ENCODE measurements at places on chromosomes 13 and 19.
A peak's percentile ranks its signal among the peaks of the same experiment; 100 is the strongest.

- DNase-seq, result no peak
Observed at GRCh38 chr13:95260031-95260525, 41.2 kb downstream of the ABCC4 start.

GRCh38 chr13:79406597-79406908 lies 498 bp upstream of the RBM26 start:
- no peak for DNase-seq

DNA sequence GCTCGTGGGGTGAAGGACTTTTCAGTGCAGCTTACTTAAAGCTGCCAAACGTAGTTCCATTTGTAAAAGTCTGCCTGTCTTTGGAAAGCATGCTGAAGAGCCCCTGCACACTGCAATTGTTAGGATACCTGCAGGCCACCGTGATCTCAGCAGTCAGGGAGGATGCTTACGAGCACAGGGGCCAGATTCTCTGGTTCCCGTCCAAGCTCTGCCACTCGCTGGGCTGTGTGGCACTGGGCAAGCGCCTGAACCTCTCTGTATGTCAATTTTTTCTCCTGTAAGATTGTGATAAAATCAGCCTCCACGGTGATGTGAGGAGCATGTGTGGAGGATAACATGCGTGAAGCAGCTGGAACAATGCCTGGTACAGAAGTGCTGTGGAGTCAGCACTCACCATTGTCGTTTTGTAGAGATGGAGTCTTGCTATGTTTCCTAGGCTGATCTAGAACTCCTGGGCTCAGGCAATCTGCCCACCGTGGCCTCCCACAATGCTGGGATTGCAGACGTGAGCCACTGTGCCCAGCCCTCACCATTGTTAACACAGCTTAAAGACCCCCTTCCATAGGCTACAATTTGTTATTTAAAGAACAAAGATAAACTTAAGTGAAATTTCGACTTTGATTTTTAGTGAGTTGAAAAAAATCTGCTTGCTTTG lies 3.5 kb downstream of the ADPRHL1 start:
- DNase-seq, result no peak

DNA sequence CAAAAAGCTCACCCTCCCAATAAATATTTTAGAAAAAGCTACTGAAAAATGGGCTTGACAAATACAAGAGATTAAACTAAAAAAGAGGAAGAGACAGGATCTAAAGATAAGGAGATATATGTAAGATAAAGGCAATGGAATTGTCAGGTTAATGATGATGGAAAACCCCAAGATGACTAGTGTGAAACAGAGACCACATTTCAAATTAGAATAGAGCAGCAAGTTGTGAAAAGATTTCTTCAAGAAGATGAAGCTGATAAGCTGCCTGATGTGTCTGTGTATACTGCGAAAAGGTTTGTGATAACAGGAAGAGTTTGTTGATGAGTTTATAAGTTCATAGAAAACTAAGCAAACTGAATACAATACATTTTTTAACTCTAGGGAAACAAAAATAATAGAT lies 840.1 kb upstream of the SLITRK5 start:
- peak; percentile 5 for DNase-seq

DNA sequence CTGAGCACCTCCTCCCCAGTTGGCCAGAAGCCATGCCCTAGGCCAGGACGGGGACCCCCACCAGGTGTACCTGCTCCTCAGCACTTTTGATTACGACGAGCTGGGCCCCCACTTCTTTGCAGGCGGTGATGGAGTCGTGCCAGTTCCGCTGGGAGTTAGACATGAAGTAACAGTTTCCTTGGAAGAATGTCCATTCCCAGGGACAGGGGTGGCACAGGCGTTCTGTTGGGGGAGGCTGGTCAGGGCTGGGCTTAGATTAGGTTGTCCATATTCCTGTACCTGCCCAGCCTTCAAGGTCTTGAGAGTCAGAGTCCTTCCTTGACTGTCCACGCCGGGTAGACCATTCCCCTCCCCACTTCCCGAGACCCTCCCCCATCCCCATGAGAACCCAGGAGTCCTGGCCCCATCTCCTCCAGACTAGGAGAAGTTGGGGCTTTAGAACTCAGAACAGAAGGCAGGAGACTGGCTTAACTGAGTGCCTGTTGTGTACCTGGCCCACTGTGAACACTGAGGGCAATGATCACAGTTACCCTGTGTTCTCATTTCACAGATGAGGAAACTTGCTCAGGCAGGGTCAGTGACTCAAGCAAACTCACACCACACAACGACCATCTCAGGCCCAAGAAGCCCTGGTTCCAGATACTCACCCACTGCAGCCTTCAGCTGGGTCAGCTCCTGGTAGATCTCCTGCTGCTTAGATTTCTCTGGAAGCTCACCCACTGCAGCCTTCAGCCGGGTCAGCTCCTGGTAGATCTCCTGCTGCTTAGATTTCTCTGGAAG lies 2.3 kb downstream of the CD209 start:
- DNase-seq, result no peak

GRCh38 chr19:47390533-47391488 lies 28.5 kb downstream of the MEIS3 start:
- DNase-seq, result no peak

- no peak for DNase-seq
Observed at GRCh38 chr19:53844849-53845246, 20.7 kb upstream of the NLRP12 start.

- no peak for DNase-seq
Observed at GRCh38 chr19:18191640-18192062, 1.4 kb upstream of the MPV17L2 start.

DNA sequence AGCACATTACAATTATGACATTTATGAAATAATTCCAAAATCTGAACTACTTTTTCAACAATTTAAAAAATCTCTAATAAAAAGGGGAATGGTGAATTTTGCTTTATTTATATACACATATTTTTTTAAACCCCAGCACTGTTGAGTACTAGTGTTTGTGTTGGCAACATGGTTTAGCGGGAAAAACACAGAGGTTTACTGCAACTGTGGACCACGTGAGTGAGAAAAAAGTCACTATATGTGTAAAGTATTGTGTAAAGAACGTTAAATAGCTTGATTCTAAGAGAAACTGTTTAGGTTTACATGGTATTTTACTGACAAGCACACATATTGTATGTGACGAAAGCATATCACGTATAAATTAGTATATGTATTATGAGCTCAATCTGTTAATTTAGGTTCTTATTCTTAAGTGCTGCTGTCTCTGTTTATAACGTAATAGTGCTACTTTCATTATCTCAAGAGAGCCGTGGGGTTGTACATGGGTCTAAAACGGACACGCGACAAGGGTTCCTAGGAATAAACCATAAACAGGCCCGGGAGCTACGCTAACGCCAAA lies 617 bp downstream of the SKA3 start:
- peak; percentile 64 for DNase-seq

DNA sequence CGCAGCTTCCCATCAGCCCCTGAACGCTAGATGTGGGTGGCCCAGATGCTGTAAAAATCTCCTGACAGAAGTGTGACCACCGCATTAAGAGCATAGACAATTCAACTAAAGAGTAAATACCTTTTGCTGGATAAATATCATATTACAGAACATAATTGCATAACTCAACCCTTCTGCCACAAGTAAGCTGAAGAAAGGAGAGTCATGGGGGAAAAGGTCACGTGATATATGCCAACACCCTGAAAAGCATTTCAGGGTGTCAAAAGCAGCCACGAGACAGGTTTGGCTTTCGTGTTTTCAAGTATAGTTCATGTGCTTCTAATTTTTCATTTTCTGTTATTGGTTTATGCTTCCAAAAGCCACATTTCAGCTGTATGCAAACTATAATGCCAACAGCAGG lies 71.3 kb downstream of the LHFPL6 start:
- no peak for DNase-seq

GRCh38 chr19:38003438-38004185 lies 96.6 kb downstream of the SIPA1L3 start:
- peak; percentile 61 for DNase-seq

DNA sequence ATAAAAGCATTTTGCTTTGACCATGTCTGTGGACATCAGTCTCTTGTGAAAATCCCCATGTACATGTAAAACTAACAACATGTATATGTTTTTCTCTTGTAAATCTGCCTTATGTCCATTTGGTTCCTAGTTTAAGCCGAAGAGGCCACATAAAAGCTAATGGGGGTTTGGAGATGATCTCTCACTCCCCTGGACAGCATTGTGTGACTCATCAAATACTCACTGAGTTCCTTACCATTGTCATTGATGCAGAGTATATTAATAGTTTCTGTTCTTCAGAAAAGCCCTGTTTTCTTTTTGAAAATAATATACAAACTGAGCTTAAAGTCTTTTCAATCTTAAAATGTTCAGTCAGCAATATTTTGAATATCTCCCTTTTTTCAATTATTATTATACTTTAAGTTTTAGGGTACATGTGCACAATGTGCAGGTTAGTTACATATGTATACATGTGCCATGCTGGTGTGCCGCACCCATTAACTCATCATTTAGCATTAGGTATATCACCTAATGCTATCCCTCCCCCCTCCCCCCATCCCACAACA lies 536.7 kb upstream of the HTR2A start:
- DNase-seq, result no peak

- no peak for DNase-seq
Observed at GRCh38 chr13:74132152-74132775, 1.9 kb downstream of the KLF12 start.

DNA sequence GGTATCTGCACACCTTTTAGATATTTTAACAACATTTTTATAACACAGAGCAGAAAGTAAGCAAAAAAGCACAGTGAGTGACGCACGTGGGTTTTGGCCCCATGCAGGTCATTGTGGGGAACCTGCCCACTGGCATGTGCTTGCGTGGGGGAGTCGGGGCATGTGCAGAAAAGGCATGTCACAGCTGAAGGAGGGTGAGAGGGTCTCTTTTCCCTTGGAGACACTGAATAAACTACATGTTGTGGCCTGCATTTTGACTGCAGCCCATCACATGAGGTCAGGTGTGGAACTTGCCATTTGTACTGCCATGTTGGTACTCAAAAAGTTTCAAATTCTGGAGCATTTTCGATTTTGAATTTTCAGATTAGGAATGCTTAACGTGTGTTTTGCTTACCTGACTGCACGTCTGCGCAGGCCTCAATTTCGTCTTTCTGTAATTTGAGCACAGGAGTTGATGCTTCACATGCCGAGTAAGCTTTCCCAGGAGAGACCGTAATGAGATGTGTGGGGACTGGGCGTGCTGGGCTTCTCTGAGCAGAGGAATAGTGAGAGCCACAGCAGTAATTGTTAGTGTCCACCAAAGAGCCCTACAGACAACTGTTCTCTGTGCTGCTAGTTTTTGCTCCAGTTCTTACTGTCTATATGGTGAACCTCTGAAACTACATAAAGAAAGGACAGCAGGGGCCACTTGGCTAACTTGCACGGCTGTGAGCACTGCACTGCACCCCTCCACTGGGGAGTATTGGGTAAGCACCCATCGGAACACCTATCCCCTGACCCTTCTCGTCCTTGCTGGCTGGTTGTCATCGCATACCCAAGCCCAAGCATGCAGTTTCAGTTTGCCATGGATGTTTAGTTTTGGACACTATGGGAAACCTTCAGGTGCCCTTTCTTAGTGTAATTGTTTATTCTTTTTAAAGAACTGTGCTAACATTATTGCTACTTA lies 72.9 kb upstream of the GPR183 start:
- no peak for DNase-seq

GRCh38 chr13:107778094-107778493 lies 437.2 kb downstream of the LIG4 start:
- no peak for DNase-seq

- DNase-seq, result no peak
Observed at GRCh38 chr13:52737965-52738364, 1.7 kb downstream of the CNMD start.

DNA sequence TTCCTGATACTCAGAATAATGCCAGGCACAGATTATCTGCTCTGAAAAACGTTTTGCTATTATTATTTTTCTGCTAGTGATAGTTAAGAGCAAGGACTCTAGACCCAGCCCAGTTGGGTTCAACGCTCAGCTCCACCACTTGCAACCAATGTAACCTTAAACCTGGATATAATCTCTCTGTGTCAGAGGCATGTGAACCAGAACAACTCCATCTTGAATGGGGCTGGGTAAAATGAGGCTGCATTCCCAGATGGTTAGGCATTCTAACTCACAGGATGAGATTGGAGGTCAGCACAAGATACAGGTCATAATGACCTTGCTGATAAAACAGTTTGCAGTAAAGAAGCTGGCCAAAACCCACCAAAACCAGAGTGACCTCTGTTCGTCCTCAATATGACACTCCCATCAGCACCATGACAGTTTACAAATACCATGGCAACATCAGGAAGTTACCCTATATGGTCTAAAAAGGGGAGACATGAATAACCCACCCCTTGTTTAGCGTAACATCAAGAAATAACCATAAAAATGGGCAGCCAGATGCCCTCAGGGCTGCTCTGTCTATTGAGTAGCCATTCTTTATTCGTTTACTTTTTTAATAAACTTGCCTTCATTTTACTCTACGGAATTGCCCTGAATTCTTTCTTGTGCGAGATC lies 13.6 kb downstream of the FAM187B start:
- DNase-seq, result no peak

DNA sequence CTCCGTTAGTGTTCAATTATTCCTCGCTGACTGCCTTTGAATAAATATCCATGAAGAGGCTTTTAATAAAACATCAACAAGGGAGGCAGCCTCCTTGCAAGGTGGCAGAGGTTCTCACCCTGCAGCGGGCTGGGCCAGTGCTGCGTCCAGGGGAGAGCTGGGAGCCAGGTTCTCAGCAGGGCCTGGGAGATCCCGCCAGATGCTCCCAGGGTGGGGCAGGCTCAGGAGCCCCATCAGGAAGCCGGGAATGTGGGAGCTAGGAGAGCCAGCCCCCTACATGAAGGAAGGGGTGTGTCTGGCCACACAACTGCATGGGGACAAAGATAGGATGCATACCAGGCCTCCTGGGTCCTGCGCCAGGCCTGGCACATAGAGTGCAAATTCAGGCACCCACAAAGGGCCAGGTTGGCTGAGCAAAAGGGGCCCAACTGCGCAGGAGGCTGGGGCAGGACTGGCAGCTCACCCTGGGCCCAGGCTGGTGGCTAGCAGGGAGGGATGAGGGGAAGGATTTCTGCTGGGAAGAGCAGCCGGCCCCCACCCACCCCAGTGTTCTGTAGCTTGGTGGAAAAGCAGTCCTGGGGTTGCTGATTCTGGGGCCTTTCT lies 22.8 kb downstream of the VSTM2B start:
- no peak for DNase-seq

GRCh38 chr13:94345374-94346195 lies 133.9 kb downstream of the DCT start:
- DNase-seq, result peak; percentile 21
